ENCODE measurements at places on chromosomes 4 and X.

DNA sequence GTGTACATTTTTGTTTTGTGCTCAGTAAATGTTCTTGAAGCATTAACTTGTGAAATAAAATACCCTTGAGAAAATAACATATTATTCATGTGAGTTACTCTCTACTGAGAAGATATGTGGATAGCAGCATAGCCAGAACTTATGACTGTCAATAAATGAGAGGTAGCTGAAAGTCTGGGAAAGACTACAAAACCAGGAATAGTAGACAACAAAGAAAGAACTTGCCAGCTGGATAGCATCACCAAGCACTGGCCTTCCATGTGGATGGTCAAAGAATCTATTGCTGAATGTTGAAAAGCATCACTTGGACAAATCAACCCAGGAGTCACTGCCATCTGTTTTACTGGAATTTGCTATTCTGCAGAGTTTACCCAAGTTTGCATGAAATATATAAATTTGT lies 650.0 kb upstream of the HTR2C start:
- DNase-seq = no peak

GRCh38 chr4:152488246-152488645 lies 47.6 kb downstream of the FBXW7 start:
- DNase-seq = no peak

- DNase-seq = no peak
Measured at GRCh38 chrX:16797841-16798240, 11.6 kb downstream of the TXLNG start.

- DNase-seq = no peak
Measured at GRCh38 chrX:1609762-1610161, 5.1 kb upstream of the ASMT start.

GRCh38 chr4:145307120-145307519 lies 126.7 kb upstream of the OTUD4 start:
- DNase-seq = no peak

DNA sequence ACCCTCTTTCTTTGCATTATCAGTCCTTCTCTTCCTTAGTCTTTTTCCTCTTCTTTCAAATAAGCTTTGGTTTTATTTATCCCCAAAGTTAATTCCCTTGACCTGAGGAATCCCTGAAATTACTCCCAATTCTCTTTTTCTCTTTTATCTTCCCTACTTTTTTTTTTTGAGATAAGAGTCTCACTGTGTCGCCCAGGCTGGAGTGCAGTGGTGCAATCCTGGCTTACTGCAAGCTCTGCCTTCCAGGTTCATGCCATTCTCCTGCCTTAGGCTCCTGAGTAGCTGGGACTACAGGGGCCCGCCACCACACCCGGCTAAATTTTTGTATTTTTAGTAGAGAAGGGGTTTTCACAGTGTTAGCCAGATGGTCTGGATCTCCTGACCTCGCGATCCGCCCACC lies 17.8 kb downstream of the CAMK2D start:
- no peak for DNase-seq

DNA sequence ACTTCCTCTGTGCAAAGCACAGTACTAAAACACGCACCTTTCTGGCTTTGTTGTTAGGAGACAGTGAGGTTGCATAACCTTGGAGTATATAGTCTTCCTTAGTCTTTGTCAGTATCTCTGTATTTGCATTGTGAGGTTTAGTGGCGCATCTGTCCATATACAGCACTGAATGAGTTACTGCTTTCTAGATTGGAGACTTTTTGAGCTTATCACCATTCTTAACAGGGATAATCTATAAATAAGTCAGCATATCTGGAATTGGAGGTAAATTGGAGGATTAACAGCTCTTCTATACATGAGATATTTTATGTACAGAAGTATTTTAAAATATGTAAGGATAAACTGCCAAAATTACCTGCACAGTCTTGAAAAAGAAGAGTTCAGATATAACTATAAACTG lies 4.3 kb downstream of the FHDC1 start:
- DNase-seq = no peak

GRCh38 chr4:30754021-30754420 lies 33.9 kb downstream of the PCDH7 start:
- DNase-seq = no peak

DNA sequence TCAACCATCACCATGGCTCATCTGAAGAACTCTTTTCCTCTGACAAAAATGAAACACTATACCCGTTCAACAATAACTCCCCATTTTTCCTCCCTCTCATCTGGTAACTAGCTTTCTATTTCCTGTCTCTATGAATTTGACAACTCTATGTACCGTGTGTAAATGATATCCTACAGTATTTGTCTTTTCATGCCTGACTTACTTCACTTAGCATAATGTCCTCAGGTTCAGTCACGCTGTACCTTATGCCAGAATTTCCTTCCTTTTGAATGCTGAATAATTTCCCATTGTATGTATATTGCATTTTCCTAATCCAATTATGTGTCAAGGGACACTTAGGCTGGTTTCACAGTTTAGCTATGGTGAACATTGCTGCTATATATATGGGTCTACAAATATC lies 18.2 kb downstream of the MAGEA9 start:
- no peak for DNase-seq

DNA sequence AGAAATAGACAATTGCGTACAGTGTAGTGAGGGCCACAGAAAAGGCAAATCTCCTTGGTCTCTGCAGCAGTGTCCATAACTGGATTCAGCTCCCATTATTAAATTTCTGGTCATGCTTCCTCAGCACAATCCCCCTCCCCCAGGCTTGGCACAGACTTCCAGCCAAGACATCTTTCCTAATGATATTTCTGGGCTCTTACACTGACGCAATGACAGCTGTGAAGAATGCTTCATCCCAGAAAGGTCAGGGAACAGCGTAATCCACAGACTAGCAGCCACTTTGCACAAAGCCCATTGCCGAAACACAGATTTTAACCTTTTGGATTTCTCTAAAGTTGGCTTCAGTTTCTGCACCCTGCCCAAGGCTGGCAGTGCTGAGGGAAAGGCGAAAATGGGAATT lies 597.6 kb upstream of the CPEB2 start:
- no peak for DNase-seq

- no peak for DNase-seq
Measured at GRCh38 chr4:104966349-104967033, 180.2 kb upstream of the TET2 start.

- no peak for DNase-seq
Measured at GRCh38 chr4:1004071-1004418, 7.4 kb upstream of the FGFRL1 start.

GRCh38 chr4:6961496-6962210 lies 52.0 kb downstream of the TBC1D14 start:
- no peak for DNase-seq

GRCh38 chr4:130028552-130028951 lies 932.6 kb downstream of the C4orf33 start:
- no peak for DNase-seq

GRCh38 chr4:180665994-180666824 lies 1577.0 kb upstream of the TENM3 start:
- DNase-seq = no peak

DNA sequence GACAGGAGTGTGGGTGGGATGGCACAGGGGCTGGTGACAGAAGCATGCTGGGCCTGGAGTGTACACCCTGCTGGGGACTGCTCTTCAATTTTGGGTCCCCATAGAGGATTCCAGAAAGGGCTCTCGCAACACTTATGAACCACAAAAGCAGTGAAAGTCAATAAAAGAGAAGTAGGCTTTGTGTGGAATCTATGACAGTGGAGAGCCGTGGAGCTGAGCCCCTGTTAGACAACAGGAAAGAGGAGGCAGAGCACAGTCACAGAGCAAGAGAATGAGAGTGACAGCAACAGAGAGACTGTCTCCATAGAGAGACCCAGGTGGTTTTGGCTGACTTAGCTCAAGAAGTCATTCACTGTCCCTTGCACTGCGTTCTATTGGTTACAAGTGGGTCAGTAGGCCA lies 135.1 kb upstream of the ATP6AP2 start:
- DNase-seq = no peak

- no peak for DNase-seq
Measured at GRCh38 chrX:38929966-38930421, 128.7 kb downstream of the MID1IP1 start.

- DNase-seq = no peak
Measured at GRCh38 chr4:87311684-87312083, 11.0 kb downstream of the HSD17B13 start.

- DNase-seq = no peak
Measured at GRCh38 chrX:70456256-70456655, 11.6 kb downstream of the DLG3 start.

DNA sequence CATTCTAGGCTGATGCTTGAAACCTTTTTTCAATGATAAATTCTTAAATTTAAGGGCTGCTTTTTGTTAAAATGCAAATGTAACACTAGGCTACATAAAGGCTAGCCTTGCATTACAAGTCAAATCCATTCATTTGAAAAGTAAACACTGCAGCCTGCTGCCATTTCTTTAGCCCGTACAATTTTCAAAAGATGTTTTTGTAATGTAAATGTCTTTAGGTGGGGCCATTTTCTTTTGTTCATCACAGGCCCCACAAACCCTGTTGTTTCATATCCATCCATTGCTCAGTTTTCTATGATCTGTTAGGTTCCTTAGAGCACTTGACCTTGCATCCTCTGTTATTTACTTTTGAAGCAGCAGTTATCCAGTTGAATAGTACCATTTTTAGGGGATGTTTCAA lies 296.2 kb upstream of the AMOT start:
- no peak for DNase-seq

DNA sequence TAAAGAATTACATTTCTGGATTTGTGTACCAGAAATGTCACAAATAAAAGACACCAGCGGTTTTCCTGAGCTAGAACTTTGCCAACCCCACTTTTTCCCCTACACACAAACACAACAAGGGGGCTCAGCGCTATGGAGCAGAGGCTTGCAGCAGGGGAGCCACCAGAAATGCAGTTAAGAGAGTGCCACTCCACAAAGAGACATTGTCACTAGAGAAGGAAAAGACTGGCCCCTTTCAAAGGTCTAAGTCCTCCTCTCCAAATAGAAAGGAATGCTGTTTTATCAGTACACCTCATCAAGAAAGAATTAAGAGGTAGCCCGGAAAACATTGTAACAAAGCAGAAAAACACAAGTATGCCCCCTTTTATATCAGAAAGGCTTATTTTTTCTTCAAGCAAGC lies 419.5 kb downstream of the HNRNPD start:
- no peak for DNase-seq

DNA sequence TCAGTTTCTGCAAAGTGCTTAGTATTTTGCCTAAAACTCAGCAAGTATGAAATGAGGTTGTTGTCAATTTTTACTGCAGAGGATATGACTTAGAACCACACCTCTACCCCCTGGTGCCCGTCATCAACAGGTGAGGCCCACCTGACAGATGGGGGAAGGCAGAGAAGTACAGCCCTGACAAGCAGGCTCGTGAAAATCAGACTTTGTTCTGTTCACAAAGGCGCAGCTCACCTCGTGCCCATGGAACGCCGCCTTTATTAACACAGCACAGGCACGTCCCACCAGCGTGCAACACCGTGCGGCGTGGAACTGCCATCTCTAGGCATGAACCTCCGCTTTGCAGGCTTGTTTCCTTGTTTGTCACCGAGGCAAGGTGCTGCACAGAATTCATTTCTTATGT lies 13.3 kb downstream of the CYP4V2 start:
- DNase-seq = no peak

DNA sequence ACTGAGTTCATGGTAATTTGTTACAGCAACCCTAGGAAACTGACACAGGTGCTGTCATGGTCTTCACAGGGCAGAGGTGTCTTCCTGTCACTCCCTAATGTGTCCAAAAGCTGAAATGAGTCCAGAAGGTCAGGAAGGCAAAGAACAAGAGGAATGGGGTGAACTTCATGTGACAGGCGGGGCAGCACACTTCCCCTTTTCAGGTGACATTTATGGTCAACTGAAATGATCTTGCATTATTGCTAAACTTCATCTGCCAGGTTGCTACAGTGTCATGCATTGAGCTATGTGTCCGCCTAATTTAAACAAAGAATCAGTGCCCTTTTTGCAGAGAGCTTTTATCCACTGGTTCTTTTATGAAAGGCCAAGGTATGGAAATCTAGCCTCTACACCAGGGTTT lies 15.9 kb upstream of the CCDC149 start:
- no peak for DNase-seq

DNA sequence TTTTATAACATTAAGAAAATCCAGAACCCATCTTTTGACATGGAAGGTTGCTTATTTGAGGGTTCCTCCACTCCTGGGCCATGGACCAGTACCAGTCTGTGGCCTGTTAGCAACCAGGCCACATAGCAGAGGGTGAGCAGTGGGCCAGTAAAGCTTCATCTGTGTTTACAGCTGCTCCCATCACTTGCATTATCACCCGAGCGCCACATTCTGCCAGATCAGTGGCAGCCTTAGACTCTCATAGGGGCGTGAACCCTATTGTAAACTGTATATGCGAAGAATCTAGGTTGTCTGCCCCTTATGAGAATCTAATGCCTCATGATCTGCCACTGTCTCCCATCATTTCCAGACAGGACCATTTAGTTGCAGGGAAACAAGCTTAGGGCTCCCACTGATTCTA lies 58.6 kb downstream of the NDST4 start:
- no peak for DNase-seq

GRCh38 chr4:91198951-91199350 lies 1071.8 kb downstream of the CCSER1 start:
- DNase-seq = no peak

GRCh38 chrX:41452565-41453356 lies 5.6 kb downstream of the NYX start:
- no peak for DNase-seq

GRCh38 chrX:137479386-137479785 lies 86.5 kb upstream of the ZIC3 start:
- no peak for DNase-seq

GRCh38 chr4:165723051-165723795 lies 149.8 kb upstream of the TLL1 start:
- DNase-seq = no peak

GRCh38 chr4:140156529-140157171 lies 2.7 kb upstream of the MAML3 start:
- no peak for DNase-seq

DNA sequence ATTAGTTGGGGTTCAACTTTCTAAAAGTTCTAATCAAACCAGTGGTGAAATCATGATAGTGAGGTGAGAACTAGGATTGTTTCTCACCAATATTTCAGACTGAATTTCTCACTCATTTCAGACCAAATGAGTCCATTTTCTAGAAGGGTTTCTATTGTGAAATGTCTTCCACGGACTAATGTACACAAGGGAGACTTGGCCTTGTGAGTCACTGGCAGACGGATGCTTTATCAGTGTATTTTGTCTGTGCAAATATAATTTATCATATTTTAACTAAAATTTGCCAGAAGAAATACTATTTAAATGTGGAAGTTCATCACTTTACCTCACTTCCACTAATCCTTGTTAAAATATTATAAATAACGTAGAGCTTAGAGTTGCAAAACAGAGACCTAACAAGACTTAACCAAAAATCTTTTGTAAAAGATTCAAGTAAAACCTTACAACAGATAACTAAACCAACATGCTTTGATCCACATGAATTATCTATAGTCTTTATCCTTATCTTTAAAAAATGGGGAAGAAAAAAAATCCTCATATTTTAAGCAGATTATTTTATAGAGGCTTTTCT lies 506.0 kb upstream of the FAM241A start:
- DNase-seq = no peak

DNA sequence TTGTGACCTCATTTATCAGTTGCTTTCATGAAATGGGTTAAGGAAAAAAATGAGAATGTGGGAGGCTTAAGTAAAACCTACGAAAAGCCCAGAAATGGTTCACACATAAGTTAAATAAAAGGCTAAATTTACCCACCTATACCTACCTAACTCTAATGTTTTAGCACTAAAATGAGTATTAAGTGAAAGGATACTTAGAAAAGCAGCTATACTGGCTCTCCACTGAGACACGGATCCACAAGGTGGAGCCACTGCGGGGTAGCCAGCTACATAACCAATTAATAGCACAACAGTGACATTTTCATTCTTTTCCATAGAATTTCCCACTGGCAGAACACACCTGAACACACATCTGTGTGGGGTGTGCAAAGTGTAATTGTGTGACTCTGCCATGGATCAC lies 101.9 kb downstream of the MAML3 start:
- no peak for DNase-seq

All from glomerular endothelial cell (primary cell).